ENCODE measurements at places on chromosomes 2 and 18. TPM values are rescaled to one million over a fixed set of nuclear protein-coding genes. Genes with fewer than 3 reads are reported as not detected.

MC5R gene
- not detected for total RNA-seq

ERMN gene
- total RNA-seq: not detected

ASB18 gene
- not detected for total RNA-seq

RRM2 gene
- total RNA-seq: 5.6 TPM

NDUFV2 gene
- 78.6 TPM for total RNA-seq

DSG2 gene
- 5.8 TPM for total RNA-seq

SERPINB4 gene
- not detected for total RNA-seq

SPRED2 gene
- total RNA-seq: 1.7 TPM

PXDN gene
- 179 TPM for total RNA-seq

GRCh38 chr2:135168204-135168856, 116.2 kb downstream of the RAB3GAP1 start:
- no peak for DNase-seq

- no peak for DNase-seq
Measured at GRCh38 chr2:151691631-151692030, 42.6 kb downstream of the NEB start.

GRCh38 chr2:152051436-152051835, 47.4 kb downstream of the CACNB4 start:
- DNase-seq: no peak

DNA sequence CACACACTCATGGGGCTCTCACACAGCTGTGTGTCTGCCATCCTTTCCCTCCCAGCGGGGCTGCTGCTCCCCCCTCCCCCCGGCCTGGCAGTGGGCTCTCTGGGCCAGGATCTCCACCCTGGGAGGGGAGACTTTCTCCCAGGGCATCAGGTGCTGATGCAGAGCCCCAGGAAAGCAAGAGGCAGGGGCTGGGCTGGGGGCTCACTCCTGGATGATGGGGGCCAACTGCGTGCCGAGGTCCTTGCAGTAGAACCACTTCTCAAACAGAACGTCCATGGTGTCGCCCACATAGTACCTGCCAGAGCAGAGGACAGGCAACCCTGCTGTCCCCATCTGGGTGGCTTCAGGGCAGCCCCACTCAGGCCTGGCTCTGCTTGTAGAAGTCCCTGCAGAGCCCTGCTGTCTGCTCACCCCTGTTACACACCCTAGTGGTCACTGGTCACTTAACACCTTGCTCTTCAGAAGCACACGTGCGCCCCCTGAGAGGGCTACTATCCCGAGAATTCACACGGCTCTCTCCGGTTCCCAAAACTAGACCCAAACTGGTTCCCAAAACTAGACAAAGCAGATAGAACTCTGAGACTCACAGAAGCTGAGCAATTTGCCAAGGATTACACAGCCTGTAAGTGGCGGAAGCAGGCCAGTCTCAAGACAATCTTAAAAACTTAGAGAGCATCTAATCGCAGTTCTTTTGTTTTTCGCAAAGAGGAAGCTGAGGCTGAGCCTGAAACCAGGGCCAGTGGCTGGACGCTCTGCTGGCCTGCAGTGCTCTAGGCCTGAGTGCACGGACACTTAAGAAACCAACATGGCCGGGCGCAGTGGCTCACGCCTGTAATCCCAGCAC, 6.6 kb upstream of the OXER1 start:
- peak; percentile 77 for DNase-seq

GRCh38 chr2:224036731-224037361, 2.2 kb downstream of the SERPINE2 start:
- no peak for DNase-seq

DNA sequence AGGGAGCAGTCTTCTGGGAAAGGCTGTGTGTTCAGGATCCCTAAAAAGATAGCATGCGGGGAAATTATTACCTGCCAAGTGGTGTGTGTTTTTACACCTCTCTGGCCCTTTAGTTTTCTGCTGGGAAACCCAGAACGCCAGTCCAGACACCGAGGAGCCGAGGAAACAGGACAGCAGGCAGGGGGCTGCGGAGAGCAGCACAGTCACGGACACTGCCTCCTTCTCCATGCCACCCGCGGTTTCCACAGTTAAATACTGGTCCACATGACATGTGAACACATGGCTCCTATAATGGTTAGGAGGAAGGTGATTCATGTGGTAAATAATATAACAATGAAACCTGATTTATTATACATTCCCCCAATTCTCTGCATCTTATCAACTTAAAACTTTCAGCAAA, 20.4 kb downstream of the CNOT11 start:
- DNase-seq: no peak

- peak; percentile 12 for DNase-seq
Measured at GRCh38 chr2:85015653-85016360, 44.8 kb downstream of the KCMF1 start.

- DNase-seq: no peak
Measured at GRCh38 chr2:237485304-237485703, 1.7 kb upstream of the MLPH start.

DNA sequence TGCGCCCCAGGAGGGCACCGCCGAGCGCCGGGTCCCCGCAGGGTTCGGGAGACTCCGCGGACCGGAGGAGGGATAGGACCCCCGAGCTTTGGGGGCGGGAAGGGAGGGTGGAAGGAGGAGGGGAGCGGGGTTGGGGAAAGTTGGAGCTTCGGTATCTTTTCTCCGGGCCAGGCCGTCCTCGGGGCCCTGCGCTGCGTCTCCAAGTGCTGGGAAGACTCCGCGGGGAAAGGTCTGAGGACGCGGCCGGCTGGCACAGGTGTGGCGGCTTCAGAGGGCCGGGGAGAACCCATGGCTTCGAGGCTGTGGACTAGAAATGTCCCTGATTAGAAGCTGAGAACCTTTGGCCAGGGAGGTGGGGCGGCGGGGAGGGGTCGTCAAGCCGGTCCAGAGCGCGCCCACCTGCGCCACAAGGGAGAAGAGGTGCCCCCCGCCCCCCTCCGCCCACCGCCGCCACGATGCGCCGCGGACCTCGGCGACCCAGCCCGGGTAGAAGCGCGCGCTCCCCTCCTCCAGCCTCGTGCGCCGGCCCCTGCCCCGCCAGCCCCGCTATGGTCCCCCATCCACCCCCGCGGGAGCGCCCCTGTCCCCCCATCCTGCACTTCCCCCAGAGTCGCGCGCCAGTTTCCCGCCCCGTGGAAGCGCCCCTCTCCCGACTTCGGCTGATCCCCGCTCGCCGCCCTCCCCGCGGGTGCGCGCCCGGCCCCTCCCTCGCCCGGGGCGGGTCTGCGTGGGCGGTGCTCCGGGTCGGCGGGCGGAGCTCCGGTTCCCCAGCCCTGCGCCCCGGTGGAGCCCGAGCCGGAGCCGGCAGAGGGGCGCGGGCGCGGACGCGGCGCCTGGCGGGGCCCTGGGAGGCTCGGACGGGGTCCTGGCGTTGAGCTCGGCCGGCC, at the start of gene SNTG2:
SNTG2 (plus strand) TSS at position 770 of the 887 bp plus-strand sequence. CDS start 148 bp downstream, outside the sequence.
- DNase-seq: peak; percentile 11

- DNase-seq: no peak
Measured at GRCh38 chr18:42517896-42518295, 562.9 kb downstream of the PIK3C3 start.

All from lung microvascular endothelial cell (primary cell).